ENCODE measurements at places on chromosomes 6 and 20.

DNA sequence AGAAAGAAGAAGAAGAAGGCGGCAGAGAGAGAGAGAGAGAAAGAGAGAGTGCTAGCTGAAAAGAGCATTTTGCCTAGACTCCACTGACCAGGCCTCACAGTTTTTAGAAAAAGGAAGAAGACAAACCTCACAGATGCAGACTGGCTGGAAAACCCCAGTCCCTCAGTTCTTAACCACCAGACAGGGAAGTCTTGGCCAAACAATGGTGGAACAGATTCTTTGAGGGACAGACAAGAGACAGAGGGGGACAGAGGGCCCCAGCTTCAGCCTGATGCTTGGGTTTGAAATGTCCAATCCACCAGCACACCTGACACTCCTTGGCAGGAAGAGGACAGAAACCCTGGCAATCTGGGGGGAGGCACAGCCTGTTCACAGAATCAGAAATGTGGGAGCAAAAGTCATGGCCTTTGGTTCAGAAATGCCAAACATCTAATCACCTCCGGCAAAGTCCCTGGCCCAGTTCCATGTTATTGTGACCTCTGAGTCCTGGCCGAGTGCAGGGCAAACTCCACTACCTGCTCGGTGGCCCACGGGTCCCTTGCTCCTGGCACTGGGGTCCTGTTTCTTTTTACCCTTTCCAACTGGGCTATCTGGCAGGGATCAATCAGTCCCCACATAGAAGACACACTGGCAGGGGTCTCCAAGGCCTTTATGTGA lies 235.2 kb downstream of the LY86 start:
- DNase-seq: no peak

DNA sequence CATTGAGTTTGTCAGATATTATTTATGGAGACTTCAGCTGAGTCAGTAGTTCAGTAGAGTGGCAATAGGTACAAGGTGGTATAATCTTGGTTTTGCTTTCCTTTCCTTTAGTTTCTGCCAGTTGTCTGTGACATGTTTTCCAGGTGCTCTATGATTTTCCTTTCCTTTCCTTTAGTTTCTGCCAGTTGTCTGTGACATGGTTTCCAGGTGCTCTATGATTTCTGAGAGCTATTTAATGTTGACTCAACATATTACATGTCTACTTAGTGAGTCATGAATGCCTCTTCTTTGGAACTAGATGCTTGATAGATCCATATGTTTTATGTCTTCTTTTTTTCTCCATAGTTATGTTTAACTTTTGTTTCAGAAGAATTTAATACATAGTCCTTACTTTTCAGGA lies 186.4 kb upstream of the DEFB112 start:
- no peak for DNase-seq

DNA sequence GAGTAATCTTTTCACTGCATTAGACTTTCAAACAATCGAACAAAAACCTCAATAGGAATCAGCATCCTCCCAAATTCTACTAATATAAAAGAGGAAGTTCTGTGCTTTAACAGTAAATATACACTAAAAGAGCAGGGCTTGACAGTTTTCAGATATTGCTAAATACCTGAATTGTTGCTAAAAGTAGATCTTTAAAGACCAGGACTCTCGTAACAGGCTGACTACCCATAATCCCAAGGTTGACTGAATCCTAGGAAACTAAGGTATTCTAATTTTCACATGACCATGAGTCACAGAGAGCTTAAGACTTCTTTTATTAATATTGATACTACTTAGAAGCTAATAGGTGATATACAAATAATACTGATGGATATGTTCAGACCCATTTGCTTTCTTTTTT lies 10.1 kb downstream of the CD164 start:
- no peak for DNase-seq

- DNase-seq: no peak
Measured at GRCh38 chr20:63752411-63753101, 13.0 kb downstream of the SLC2A4RG start.
